ENCODE measurements at places on chromosomes 5 and 9.

GRCh38 chr5:58860680-58861079 is 277.8 kb downstream of the RAB3C start:
- DNase-seq, result no peak

- no peak for DNase-seq
Measured at GRCh38 chr5:62649476-62650113, 71.0 kb downstream of the LRRC70 start.

DNA sequence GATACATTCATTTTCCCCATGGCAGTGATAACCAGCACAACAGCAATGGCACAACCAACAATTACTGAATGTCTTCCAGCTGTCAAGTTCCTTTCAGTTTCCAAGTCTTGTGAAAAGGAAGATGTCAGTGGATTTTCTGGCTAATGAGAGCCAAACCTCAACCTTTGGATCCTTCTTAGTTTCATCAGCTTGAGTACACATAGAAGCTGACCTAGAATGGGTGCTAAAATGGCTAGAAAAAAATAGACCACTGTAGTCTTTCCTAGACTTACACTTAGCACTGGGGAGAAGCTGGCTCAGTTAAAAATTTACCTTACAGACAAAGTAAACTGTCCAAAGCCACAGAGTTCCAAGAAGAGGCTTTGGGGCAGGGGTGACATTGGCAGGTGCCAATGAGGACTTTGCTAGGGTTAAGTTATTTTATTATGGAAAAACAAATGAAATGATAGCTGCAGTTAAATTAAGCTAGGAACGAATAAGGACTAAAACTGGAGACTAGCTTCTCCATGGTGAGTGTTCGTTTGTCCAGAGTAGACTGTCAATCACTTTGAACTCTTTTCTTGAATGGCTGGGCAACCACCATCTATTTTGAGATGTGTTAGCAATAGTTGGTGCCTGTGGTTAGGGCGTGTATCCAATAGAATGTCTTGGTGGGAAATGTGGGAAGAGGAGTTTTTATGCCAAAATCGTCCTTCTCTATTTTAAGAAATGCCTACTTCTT is 25.9 kb upstream of the TXN start:
- DNase-seq, result no peak

- no peak for DNase-seq
Measured at GRCh38 chr5:179923436-179923835, 15.7 kb upstream of the TBC1D9B start.

DNA sequence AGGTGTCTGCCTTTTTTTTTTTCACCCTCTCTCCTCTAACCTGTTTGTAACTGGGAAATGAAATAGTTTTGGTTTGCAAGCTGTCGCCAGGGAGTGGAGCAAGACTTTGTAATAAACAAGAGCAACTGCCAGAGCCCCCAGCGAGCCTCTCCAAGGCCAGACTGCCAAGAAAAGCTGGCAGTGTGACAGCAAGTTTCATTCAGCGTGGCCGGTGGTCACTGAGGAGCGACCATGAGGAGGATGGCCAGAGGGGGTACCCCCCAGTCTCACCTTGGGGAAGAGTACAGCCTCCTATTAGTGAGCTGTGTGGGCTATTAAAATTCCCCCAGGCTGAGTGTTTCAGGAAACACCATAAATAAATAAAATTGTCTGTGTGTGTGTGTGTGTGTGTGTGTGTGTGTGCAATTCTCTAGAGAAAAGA is 49.9 kb downstream of the ZFAND5 start:
- DNase-seq, result peak; percentile 27

- DNase-seq, result no peak
Measured at GRCh38 chr5:76625087-76625815, 2.0 kb upstream of the F2RL2 start.

DNA sequence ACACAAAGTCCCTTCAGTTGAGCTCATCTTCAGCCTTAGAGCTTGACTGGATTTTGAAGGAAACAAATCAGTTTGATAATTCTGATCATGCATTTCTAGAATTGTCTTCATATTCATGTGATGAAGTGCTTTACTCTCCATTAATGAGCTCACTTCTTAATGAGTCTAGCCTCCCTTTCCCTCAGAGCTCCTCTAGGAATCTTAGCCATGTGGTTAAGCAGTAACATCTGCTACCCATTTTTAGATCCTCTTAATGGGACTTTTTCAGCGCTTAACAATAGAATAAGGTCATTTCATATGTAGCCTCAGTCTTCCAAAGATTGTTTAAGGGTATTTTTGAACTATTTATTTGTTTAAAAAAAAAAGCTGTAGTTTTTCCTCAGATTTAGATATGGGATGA is 36.9 kb upstream of the LURAP1L start:
- DNase-seq, result no peak

GRCh38 chr9:93597871-93598646 is 21.7 kb downstream of the PHF2 start:
- DNase-seq, result no peak

GRCh38 chr9:110006657-110007056 is 201.3 kb downstream of the C9orf152 start:
- DNase-seq, result no peak

- DNase-seq, result no peak
Measured at GRCh38 chr9:31612336-31613030, 772.0 kb upstream of the ACO1 start.

- DNase-seq, result peak; percentile 1
Measured at GRCh38 chr9:80066931-80067330, 495.2 kb downstream of the TLE4 start.

- DNase-seq, result no peak
Measured at GRCh38 chr9:2390028-2390427, 231.6 kb upstream of the VLDLR start.

DNA sequence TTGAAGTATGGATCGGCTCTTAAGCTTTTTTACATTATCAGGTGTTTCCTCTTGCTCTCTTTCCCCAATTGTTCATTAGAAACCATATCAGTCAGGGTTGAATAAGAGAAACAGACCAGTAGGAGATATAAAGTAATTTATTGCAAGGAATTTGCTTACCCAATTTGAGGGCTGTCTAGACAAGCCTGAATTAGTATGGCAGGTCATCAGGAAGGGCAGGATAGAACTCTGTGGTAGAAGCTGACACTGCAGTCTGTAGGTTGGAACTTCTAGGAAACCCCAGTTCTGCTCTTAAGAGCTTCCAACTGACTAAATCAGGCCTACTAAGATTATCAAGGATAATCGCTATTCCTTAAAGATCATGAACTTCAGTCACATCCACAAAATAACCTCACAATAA is 24.3 kb downstream of the ISOC1 start:
- no peak for DNase-seq

DNA sequence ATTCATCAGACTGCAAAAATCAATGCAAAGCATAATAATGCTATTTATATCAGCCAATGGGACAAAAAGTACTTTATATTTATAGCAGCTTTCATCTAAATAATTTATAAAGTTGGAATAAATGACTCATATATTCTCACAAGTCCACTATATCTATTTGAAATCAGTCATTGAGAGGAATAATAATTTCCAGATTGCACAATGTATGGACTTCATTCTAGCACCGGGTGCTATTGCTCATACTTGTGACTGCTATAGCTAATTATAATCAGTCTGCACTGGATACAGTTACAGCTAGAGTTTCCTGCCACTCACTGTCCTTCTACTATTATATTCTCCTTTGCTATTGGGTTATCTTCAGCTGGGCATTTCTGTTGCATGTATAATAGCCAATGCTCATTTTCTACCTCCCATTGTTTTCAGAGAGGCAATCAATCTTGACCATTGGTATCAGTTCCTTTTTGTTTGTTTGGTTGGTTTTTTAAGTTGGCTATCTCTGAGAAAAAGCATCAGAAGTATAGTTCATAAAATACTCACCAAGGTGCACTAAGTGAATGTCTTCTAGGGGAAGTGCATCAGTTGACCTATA is 1.9 kb downstream of the CDH18 start:
- no peak for DNase-seq

GRCh38 chr9:122191584-122191983 is 31.9 kb downstream of the MORN5 start:
- DNase-seq, result no peak

- DNase-seq, result peak; percentile 63
Measured at GRCh38 chr9:19488721-19489120, 79.9 kb downstream of the ACER2 start.

Measured in nucleus accumbens (tissue), 56 donors.